ENCODE measurements at places on chromosomes 4 and X. TPM values are rescaled to one million over a fixed set of nuclear protein-coding genes. Genes with fewer than 3 reads are reported as not detected.

The GRIPAP1 gene
- 9.9 TPM for total RNA-seq

The MSL3 gene
- 18.3 TPM for total RNA-seq

The L1CAM gene
- total RNA-seq = 1.6 TPM

The IBSP gene
- not detected for total RNA-seq

The MTTP gene
- 0.28 TPM for total RNA-seq

The GSX2 gene
- total RNA-seq = not detected

The BEND4 gene
- total RNA-seq = not detected

The MID2 gene
- 10.8 TPM for total RNA-seq

The ENOX2 gene
- total RNA-seq = 10.3 TPM

The HSD17B10 gene
- total RNA-seq = 105 TPM

The ZBTB49 gene
- total RNA-seq = 2.5 TPM

The RS1 gene
- total RNA-seq = not detected

The MGST2 gene
- 62.4 TPM for total RNA-seq

The TEX11 gene
- not detected for total RNA-seq

The TDO2 gene
- not detected for total RNA-seq

All from airway epithelial cell (primary cell).